ENCODE measurements at places on chromosomes 11 and 22. TPM values are rescaled to one million over a fixed set of nuclear protein-coding genes. Genes with fewer than 3 reads are reported as not detected.

DNA sequence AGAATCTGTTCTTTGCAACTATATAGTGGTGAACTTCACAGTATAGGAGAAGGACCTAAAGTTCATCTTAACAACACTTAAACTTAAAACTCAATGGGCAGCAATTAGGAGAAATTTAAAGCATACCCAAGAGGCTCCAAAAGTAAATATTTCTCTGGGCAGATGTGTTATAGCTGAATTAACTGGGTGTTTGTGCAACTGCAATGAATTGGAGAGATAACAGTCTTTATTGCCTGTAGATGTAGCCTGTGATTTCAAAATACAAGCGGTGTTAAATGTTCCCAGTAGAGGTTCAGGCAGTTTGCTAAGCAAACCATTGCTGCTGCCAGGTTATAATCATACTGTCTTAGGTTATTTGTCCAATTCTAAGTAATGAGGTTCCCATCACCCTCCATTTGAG, 294.1 kb upstream of the MTNR1B start:
- no peak for DNase-seq

GRCh38 chr11:44235765-44236201, 74.2 kb downstream of the ALX4 start:
- DNase-seq = peak; percentile 82

GRCh38 chr11:5899534-5899933, 6.5 kb downstream of the OR52E5 start:
- no peak for DNase-seq

DNA sequence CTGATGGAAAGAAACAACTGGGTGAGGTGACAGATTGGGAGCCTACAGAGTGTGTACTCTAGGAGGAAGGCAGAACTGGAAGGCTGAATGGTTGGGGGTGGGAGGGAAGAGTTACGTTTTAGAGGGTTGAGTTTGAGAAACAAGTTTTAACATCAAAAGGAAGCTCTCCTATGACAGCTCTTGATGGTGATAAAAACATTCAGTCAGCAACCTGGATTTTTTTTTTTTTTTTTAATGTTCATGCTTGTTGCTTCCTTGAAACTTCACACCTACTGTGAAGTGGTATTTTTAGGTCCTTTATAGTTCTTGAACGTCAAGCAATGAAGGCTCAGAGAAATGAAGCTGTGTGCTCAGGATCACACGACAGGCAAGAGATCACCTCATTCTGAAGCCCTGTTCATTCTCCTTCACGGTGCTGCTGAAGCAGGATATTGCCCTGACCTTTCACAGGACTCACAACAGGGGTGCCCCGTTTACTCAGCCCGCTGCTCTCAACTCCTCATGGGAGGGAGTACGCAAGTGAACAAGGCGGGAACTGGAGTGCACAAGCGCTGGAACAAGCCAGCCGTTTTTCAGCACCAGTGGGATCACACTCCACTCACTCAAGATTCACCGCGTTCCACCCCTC, 1.6 kb upstream of the TMEM109 start:
- DNase-seq = no peak

- peak; percentile 66 for DNase-seq
These were observed 3.5 kb upstream of the GLB1L3 start for GRCh38 chr11:134272381-134273316.

GRCh38 chr22:39537975-39538374, 5.4 kb upstream of the RPS19BP1 start:
- no peak for DNase-seq

DNA sequence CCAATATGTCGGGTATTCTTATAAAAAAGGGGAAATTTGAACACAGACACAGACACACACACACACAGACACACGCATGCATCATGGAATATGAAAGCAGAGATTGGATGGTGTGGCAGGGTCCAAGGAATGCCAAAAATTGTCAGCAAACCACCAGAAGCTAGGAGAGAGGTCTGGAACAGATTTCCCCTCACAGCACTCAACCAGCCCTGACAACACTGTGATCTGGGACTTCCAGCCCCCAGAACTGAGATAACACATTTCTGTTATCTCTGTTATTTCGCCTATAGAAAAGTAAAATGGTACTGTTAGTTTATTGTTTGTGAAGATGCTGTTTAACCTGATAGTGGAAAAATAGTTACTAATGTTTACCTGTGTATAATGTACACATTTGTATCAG, 145.4 kb upstream of the ZBED5 start:
- no peak for DNase-seq

DNA sequence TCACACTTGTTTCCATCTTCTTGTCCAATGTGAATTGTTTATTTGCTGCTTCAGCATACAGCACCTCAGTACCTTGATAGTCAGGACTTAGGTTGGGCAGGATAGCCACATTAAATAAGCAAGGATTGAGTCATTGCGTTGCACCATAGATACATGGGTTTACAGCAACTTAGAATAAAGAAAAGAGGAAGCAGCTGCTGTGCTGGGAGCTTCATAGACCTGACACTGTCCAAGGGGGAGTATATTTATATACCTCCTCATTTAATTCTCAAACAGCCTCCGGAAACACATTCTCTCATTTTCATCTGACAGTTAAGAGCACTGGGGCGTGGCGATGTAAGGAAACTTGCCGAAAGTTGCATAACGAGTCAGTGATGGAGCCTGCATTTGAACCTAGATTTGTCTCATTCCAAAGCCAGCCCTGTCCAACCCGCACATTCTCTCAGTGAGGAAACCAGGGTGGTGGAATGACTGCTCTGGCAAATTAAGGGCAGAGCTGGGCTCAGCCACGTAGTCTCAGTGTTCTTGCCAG, 42.2 kb downstream of the UBASH3B start:
- DNase-seq = peak; percentile 76

DNA sequence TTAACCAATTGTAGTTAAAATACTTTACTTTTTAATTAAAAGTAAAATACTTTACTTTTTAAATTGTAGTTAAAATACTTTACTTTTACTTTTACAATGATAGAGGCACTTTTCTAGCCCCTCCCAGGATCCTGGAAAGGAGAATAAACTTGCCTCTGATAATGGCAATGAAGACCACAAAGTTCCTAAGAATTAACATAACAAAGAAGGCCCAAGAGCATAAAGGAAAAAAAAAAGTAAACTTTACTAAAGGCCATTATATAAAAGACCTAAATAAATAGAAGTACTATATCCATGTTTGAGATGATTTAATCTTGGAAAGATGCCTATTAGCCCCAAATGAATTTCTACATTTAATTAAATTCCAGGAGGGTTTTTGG, 129.1 kb upstream of the THY1 start:
- no peak for DNase-seq

DNA sequence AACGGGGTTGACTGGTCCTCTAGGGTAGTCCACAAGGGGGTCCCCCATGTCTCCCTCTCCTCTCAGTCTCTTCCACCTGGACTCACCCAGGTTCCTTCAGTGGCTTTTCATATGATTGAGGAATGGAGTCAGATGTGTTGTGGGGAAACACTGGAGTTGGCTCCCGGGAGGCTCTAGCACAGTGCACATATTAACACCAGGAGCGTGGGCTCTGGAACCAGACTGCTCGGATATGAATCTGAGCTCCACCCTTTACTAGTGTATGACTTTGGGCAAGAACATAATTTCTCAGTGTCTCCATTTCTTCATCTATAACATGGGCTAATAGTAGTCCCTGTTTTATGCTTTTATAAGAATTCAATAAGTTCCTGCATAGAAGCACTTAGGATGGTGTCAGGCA, 157.0 kb downstream of the GRIK4 start:
- DNase-seq = no peak

DNA sequence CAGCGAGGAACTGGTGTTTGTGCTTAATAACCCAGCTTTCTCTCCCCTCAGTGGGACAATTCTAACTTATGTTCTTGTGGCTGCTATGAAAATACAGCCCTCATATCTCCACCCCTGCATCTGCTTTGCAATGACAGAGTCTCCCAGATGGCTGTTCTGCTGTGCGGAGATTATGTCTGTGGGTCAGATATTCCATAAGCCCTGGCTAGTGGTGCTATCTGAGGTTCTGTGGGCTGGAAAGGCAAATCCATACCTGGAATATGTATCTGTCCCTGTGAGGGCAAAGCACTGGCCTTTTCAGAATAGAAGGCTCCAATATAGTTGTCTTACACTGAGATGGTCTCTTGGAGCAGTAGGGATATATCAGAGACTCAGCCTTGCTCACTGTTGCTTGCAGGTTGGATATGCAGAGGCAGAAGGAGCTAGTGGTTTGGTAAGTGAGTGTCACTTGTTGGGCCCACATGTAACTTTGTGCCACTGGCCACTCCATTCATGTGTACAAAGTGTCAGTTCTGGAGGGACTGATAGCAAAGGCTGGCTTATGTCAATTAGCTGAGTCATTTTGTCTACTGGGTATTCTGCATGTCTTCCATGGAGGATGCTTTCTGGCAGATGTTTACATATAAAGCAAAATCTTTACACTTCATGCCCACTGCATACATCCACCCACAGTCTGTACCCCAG, 246.6 kb downstream of the FAM76B start:
- no peak for DNase-seq

- no peak for DNase-seq
These were observed 53.1 kb upstream of the GRK2 start for GRCh38 chr11:67213178-67213621.

- no peak for DNase-seq
These were observed 22.7 kb upstream of the OPCML start for GRCh38 chr11:133555034-133555433.

DNA sequence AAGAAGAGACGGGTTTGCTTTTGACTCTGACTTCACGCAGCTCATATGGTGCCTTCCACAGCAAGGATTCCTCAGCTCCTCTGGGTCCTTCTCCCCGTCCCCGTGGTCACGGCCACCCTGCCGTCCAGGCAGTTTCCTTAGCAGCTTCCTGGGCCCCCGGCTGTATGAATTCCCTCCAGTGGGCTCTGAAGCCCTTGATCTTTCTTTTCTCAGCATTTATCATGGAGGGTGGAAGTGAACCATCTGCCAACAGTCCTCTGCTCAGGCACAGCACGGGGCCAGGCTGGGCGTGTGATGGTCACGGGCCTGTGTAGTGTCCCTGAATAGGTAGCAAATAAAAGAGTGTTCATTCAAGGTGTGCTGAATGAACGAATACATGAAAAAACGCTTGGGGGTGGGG, 782.4 kb downstream of the BRD1 start:
- no peak for DNase-seq

Gene CHRM1
- not detected for total RNA-seq

Gene NRXN2
- 5.2 TPM for total RNA-seq

Gene PNPLA3
- 8.2 TPM for total RNA-seq

Gene PGA5
- total RNA-seq = not detected

Gene BATF2
- 1.3 TPM for total RNA-seq

Gene CBY1
- 20.7 TPM for total RNA-seq

Data from fibroblast of villous mesenchyme (primary cell).